ENCODE measurements at places on chromosomes 11 and 22. TPM values are rescaled to one million over a fixed set of nuclear protein-coding genes. Genes with fewer than 3 reads are reported as not detected.
A peak's percentile ranks its signal among the peaks of the same experiment; 100 is the strongest.

DNA sequence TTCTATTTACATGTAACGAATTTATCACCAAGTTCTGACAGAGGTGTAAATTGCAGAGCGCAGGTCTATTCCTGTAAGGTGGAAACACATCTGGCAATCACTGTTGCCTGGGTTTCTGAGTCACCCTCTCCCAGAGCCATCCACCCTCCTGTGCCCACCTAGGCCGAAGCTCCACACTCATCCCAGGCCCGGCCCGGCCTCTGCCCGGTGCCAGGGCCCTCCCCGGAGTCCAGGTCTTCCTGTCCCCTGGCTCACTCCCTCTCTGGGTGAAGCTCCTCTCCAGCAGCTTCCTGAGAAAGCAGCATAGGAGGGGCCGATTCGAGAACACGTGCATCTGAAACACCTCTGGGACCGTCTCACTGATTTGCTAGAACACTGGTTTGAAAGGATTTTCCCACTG is 308.2 kb downstream of the SHANK2 start:
- DNase-seq = no peak

DNA sequence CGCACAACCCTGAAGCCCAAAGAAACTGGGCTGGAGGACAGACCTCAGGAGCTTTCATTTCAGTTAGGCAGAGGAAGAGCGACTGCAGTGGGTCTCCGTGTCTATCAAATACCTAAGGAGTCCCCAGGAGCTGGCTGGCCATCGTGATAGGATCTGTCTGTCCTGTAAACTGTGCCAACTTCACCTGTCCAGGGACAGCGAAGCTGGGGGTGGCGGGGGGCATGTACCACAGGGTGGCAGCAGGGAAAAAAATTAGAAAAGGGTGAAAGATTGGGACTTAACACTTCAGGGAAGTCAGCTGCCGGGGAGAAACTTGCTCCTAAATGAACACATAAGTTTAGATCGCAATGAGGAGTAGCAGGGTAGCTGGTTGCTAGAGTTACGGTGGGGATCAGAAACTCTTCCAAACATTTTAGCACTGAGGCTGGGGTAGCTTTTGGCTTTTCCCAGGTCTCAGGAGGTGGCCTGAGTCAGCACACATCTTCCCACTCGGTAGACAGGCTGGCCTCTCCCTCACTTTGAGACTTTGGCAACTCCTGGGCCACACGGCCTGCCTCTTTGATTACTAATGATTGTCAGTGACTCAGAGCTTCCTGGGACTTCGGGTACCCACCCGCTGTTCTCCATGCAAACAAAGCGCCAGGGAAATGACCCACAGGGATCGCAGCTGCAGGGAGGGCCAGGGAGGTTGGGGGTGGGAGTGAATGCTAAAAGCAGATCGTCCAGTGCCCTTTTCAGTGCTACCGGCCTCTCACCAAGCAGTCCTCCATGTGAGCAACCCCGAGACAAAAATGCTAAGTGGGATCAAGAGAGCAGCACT is 2.9 kb upstream of the MTFP1 start:
- DNase-seq = peak; percentile 85

DNA sequence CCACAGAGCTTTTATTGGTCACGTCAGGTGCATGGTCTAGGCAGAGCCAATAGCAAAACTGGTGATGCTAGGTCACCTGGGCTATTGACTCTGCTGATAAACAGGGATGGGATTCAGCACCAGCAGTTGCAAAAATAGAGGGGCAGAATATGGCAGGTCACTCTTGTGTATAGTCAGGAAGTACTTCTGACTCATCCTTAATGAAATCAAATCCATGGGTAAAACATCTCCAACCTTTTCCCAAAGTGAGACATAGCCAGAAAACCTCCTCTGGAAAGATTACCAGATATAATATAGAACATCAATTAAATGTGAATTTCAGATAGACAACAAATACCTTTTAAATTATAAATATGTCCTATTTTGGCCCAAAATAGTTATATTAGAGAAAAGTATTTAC is 383.2 kb downstream of the METTL15 start:
- DNase-seq = no peak

- no peak for DNase-seq
Observed at GRCh38 chr11:121927789-121928188, 188.2 kb downstream of the BLID start.

DNA sequence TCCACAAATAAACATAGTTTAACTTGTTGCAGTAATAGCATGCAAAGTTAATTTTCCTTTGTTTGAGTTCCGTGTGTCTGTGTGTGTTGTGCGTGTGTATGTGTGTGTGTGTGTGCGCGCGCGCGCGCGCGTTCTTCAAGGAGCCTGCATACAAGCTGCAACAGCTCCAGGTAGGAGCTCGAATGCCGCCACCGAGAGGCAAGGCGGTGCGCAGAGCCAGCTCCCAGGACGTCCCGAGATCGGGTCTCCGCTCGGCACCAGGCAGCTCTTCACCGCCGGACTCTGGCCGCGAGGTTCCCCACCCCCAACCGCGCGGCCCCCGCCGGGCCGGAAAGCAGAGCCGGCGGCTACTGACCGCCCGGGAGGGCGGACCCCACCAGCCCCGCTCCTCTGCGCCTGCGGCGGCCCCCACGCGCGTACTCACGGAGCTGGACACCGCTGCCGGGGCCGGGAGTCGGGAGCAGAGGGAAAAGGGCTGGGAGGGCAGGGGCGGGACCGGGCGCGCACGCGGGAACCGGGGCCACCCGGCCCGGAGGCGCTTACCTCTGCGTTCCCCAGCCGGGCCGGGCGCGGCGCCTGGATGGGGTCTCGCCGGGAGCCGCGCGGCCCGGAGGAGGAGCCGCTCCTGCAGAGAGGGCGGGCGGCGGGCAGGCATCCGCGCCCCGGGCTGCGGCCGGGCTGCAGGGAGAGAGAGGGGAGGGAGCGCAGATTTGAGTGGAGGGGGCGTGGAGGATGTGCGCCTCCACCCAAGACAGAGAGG is 40.4 kb upstream of the AKIP1 start:
- DNase-seq = peak; percentile 53

DNA sequence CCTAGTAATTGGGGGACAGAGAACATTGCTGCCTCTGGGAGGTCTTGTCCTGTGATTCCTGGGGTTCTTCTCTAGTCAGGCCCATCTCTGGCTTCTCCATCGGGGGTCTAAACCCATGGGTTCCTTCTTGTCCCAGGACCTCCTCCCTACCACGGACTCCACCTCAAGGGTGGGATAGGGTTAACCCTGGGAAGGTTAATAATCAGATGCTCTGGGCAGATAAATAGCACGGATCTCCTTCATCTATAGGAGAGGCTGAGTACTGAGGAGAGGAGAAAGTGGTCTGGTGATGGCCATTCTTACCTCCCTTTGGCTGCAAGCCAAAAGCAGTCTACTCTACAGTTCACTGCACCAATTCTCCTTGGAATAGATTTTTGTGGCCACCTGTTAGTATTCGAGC is 10.5 kb downstream of the HEPHL1 start:
- DNase-seq = no peak

- DNase-seq = no peak
Observed at GRCh38 chr11:36743039-36743438, 145.0 kb upstream of the RAG2 start.

GRCh38 chr11:126159719-126160344 is 51.6 kb downstream of the RPUSD4 start:
- DNase-seq = no peak

GRCh38 chr22:42862045-42862734 is 5.1 kb upstream of the ARFGAP3 start:
- peak; percentile 31 for DNase-seq

DNA sequence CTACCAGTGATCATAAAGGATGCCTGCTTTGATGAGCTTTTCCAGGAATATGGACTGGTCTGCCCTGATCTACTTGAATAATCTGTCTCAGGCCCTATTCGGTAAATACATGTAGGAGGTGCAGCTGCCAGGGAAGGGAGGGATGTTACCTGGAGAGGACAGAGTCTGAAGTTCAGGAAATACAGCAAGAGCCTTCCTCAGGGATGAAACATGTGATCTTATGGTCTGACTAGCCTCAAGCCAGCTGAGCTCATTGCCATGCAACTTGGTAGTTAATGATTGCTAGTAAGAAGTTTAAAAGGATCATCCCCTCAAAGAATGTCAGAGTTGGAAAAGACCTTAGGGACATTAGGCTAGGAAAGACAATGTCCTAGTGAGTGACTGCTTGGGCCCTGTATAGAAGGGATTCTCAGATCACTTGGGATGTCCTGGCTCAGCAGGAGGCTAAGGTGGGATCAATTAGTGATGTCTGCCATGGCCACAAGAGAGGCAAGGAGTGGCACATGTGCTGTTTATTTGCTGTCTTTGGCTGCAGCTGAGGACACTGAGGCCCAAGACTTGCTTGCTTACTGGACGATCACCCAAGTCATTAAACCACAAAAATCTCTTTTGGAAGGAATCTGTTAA is 18.5 kb downstream of the PTPRJ start:
- DNase-seq = no peak

GRCh38 chr11:40227730-40228129 is 1231.7 kb downstream of the LRRC4C start:
- DNase-seq = no peak

- DNase-seq = peak; percentile 63
Observed at GRCh38 chr11:14357881-14358728, 878 bp downstream of the RRAS2 start.

DNA sequence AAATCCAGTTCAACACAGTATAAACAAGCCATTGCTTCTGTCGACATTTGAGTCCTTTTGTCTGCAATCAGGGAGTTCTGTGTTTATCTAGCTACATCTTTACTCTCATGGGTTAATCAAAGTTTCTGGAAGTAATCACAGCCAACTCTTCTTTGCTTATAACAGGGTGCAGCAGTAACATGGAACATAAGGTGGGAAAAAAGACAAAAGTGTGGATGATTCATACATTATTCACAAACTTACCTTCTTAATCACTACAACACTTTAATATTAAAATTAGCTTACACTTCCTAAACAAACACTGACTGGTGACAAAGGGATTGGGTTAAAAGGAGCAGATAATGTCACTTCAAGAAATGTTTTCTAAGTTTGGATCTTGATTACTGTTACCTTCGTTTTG is 44.7 kb downstream of the SNX19 start:
- peak; percentile 41 for DNase-seq

- no peak for DNase-seq
Observed at GRCh38 chr11:12259956-12260355, 117.4 kb upstream of the PARVA start.

GRCh38 chr11:129412494-129412893 is 36.8 kb downstream of the BARX2 start:
- DNase-seq = no peak

- no peak for DNase-seq
Observed at GRCh38 chr11:68125164-68125563, 4.0 kb upstream of the CHKA start.

- no peak for DNase-seq
Observed at GRCh38 chr11:134576286-134576685, 164.2 kb upstream of the B3GAT1 start.

DNA sequence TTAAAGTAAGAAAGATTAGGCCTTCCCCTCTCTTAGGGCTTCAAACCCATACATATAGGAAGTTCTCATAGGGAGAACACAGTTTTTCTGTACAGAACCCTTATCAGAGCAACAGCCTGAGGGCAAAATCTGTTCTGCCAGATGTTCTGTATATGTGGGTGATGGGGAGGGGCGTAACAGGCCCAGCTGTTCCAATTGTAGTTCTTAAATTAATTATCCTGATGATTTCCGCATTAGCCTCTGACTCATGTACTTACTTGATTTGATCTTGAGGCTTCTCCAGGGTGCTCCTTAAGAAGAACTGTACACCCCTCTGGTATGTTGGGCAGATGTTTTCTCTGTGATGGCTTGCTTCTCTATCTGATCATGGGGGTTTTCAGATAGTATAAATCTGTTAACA is 123.1 kb upstream of the C11orf87 start:
- no peak for DNase-seq

DNA sequence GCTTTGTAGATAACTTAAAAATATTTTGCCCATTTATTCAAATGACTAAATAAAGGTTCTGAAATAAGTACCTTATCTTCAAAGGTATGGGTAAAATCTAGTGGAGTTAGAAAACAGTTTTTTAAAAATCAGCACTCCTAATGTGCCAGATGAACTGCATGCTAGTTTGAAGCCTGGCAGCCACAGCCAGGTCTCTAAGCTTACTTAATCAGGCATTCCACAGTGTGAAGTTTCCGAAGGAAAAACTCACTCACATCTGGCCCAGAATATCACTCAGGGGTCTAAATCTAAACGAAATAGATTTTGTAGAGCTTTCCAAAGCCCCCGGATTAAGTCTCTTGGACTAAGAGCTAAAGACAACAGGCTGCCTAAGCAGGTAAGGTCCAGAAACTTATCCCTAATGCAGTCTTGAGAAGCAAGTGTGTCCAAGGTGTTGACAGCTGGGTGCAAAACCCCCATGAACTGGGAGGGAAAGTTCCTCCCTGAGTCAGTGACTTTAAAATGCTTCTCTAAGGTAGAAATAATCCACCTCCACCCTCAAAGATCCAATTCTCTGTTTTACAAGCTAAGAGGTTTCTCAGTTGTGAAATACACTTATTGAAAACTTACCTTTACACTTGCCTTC is 157.6 kb downstream of the FCHSD2 start:
- DNase-seq = no peak

DNA sequence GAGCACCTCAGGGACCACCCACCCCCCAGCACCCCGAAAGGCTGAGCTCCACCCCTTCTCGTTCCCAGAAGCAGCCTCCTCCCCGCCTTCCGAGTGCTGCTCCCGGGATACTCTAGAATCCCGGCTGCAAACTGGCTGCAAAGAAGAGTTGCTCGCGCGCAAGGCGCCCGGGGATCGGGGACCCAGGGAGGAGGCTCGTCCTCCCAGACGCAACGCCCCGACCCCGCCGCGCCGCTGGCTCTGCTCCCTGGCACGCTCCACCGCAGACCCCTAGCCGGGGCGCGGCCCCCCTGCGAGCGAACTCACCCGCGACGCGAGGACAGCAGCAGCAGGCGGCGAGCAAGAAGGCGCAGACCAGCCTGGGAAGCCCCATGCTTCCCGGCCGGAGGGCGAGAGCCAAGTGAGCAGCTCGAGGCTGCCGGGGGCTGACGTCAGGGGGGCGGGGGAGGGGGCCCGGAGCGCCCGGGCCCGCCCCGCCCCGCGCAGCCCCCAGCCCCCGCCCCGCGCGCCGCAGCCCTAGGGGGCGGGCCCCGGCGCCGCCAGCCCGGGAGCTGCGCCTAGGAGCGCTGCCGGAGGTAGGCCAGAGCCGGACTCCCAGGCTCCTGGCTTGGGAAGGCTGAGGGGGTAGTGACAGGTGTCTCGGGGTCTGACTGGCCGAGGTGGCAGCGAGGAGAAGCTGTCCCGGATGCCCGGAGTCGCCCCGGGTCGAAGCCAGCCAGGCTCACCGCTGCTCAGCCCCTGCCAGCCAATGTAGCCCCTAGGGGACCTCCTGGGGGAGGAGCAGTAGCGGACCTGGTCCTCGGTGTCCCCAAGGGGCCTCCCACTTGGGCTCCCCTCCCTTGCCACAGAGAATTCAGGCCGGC is at the start of gene MCAM:
Gene MCAM, minus strand, starts transcription at position 402 of the 863 bp plus-strand sequence. Its CDS starts 29 bp downstream, at position 373.
- DNase-seq = no peak

The C11orf91 gene
- total RNA-seq = not detected

The HBG1 gene
- total RNA-seq = not detected

The GAB4 gene
- total RNA-seq = not detected

The LARGE2 gene
- 1.4 TPM for total RNA-seq

The TEX12 gene
- total RNA-seq = not detected

The MRGPRX3 gene
- not detected for total RNA-seq

The PLAAT4 gene
- total RNA-seq = 99.9 TPM

The DNAJB7 gene
- not detected for total RNA-seq

The POLD4 gene
- 83.7 TPM for total RNA-seq

All from PC-9 (cell line).